ENCODE measurements at places on chromosomes 13 and 19.
A peak's percentile ranks its signal among the peaks of the same experiment; 100 is the strongest.

GRCh38 chr13:88622362-88622973, 951.3 kb downstream of the SLITRK5 start:
- DNase-seq: no peak

DNA sequence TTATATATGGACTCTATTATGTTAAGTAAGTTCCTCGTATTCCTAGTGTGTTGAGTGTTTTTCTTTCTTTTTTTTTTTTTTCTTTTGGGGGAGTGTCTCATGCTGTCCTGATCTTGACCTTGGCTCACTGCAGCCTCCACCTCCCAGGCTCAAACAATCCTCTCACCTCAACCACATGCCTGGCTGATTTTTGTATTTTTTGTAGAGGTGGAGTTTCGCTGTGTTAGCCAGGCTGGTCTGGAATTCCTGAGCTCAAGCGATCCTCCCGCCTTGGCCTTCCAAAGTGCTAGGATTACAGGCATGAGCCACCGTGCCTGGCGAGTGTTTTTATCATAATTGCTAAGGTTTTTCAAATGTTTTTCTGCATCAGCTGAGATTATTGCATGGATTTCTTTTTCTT, 10.7 kb upstream of the ZNF480 start:
- no peak for DNase-seq

DNA sequence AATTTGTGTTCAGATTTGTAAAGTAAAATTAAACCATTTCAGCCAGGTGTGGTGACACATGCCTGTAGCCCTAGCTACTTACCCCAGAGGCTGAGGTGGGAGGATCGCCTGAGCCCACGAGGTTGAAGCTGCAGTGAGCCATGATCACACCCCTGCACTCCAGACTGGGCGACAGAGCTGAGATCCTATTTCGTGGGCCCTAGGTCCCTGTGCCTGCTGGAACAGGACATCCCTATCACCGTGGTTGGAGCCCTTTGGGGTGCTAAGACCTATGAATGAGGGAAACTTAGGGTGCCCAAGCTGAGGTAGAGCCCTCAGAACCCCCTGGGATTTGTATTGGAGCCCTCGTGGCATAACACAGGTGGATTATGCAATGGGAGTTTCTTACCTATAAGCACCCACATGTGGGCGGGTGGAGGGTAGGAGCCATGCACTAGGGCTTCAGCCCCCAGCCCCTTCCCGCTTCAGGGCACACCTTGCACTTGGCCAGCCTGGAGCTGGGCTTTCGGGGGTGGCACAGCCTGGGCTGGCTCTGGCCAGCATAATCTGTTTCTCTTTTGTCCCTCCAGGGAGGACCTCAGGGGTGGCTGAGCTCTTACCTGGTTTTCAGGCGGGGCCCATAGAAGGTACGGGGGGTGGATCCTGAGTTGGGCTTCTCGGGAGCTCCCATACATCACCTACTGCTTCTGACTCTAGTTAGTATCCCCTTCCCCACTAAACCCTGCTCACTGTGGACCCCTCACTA, 7.2 kb upstream of the USF2 start:
- peak; percentile 29 for DNase-seq

DNA sequence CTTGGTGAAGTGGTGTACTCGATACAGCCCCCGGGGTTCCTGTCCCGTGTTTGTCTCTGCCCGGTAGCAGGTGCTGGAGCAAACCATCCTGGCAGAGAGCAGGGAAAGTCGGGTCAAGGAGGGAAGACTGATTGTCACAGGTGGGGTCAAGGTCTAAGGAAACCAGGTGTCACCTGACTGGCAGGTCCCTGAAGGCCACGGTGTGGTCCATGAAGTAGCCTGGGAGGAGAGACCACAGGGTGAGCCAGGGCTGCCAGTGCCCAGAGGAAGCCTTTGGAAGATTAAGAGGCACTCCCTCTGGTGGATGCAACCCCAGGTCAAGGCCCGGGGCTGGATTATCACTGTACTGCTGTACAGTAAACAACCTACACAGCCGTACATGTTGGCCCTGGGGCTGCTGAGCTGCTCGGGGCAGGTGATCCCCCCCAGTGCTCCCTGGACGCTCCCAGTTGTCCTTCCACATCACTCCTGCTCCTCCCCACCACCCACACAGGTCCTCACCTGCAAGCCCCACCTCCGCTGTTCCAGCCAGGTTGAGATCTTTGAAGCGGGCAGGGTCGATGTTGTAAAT, 6.0 kb upstream of the CCER2 start:
- DNase-seq: no peak

DNA sequence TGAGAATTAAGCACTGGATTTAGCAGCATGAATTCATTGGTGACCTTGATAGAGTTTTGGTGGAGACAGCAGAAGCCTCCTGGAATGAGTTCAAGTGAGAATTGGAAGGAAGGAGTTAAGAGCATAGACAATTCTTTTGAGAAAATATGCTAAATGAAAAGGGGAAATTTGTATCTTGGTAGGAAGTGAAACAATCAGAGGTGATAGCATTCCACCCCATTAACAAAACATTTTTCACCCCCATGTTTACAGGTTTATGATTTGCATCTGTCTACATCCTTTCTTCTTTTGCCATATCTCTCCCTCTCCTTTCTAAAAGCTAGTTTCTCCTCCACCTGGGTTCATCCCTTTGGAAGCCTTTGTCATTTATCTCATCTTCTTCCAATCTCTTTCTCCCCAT, 27.5 kb downstream of the LNX2 start:
- DNase-seq: no peak

- no peak for DNase-seq
Observed at GRCh38 chr19:39846678-39847486, 703 bp upstream of the FBL start.

DNA sequence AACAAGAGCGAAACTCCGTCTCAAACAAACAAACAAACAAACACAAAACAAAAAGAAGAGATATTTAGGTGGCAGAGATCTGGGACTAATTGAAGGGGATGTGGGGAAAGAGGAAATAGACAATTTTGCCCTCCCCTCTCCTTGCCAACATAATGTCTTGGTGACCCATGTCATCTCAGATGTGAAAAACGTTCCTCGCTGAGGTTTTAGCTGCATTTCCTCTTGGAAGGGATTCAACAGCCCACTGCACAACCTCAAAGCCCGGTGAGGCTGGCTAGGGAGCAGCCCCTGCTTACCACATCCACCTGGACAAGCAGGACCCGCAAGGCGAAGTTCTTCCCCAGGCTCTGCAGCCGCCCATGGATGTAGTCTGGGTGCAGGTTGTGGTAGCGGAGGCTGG, 4.9 kb downstream of the ERCC1 start:
- DNase-seq: no peak

GRCh38 chr13:104008541-104009435, 942.6 kb upstream of the SLC10A2 start:
- DNase-seq: no peak

DNA sequence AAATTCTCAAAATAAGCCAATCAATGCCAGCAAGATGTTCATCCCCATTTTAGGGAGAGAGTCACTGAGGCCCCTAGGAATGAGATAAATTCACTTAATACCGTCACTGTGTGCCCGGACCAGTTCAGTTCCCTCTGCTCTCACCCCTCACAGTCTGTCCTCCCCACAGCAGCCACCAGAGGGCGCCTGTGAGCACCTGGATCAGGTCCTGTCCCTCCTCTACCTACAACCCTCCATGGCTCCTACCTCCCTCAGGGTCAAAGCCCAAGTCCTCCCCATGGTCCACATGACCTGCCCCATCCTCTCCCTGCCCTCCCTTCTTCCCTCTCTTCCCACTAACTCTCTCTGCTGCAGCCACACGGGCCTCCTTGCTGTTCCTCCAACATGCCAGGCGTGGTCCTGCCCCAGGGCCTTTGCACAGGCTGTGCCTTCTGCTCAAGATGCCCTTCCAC, 42.0 kb upstream of the NFIC start:
- DNase-seq: peak; percentile 91

- DNase-seq: no peak
Observed at GRCh38 chr19:14127176-14127575, 9.2 kb downstream of the ASF1B start.

DNA sequence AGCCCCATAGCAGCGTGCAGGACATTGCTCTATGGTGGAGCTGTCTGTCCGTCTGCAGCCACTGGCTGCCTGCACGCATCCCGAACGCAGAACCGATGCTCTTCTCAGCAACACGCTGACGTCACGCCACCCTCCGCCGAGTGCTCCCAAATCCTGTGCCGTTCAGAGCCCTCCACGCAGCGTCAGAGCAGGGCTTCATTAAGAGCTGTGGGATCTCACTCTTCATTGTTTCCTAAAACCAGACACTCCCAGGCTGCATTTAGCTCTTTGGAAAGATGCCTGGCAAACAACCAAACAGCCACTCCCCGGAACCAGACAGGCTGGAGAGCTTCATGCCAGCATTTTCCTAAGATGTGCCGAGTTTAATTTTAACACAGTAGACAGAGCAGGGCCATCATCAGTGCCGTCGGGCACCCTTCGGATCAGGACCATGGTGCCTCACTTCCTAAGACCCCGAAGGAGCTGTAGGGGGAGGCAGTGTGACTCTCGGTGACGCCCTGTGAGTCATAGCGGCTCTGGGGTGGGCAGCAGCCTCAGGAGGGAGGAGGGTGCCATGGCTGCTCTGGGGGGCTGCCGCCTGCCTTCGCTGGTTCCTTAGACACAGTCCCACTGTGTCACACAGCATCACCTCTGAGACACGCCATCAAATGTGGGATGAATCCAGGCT, 131.5 kb upstream of the MCF2L start:
- DNase-seq: no peak

- DNase-seq: no peak
Observed at GRCh38 chr19:55646889-55647731, 902 bp upstream of the CCDC106 start.

DNA sequence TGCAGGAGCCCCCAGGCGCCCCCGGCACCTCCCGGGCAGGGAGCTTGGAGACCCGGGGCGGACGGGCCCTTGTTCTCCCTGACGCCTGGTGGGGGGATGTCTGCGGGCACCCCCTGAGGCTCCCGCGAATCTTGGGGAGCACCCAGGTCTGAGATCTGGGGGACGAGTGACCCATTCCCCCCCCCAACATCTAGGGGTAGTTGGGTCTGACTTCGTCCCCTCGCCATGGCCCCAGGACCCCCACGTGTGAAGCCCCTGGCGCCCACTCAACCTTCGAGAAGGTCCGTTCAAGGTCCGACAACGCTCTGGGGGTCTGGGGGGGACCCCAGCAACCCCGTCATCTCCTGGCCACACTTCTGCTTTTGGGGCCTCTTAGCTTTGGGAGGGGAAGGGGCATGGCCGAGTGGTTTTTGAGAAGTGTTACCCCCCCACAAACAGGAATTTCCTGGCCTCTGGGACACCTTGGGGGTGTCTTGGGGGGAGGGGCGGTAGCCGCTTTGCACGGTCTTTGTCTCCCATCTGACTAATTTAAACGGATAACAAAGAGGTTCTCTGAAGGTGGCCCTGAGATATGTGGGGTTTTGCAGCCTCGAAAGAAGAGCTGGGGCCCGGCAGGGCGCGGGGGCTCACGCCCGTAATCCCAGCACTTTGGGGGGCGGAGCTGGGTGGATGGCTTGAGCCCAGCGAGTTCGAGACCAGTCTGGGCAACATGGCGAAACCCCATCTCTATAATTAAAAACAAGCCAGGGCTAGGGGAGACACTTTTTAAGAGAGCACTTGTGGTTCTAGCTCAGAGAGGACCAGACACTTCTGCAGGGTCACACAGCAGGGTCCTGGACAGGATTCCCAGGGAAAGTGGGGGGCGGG, 608 bp downstream of the CNN2 start:
- DNase-seq: no peak

GRCh38 chr13:46666727-46667456, 113.9 kb downstream of the LRCH1 start:
- DNase-seq: no peak

GRCh38 chr19:42521346-42522030, 6.8 kb downstream of the CEACAM1 start:
- DNase-seq: no peak

GRCh38 chr13:75285310-75285709, 196.7 kb downstream of the TBC1D4 start:
- no peak for DNase-seq

DNA sequence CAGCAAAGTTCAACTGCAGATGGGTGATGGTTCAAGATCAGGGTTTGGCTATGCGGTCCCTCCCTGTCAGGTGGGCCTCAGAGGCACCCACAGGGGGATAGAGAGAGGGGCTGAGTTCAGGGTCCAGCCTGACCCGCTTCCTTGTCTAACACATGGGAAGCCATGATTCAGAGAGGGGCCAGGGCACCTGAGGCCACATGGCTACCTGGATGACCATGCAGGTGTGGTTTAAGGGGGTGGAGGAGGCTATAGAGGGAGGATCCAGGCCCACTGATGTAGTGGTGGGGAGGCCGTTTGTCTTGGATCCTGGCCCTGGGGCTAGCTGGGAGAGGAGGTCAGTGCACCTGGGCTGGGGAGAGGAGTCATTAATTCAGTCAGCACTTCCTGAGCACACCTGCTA, 56.7 kb downstream of the ZNF536 start:
- DNase-seq: no peak

- no peak for DNase-seq
Observed at GRCh38 chr13:106911020-106911419, 343.1 kb upstream of the ARGLU1 start.

- DNase-seq: no peak
Observed at GRCh38 chr19:10724573-10725071, 6.7 kb downstream of the DNM2 start.

- no peak for DNase-seq
Observed at GRCh38 chr19:9836021-9836420, 903 bp downstream of the PIN1 start.

DNA sequence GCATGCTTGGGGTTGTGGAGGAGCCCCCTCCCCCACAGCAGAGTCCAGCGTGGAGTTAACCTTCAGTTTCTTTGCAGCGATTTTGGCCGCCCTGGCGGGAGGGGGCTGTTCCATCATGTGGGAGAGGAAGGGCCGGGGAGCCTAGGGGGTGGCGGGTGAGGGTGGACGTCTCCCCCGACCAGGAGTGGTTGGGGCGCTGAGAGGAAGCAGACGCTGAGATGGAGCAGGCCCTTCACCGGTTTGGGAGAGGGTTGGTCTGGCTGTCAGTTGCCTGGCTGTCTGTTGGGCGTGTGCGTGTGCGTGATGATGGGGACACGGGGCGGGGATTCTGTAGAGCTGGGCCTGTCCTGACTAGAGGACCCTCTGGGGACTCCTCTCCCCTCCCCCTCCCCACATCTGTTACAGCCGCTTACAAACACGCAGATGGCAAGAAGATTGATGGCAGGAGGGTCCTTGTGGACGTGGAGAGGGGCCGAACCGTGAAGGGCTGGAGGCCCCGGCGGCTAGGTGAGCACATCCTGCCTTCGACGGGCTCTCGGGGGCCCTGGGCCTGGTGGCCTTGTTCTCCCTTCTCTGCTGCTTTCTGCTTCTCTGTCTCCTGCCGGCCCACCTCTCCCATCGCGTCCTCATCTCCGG, 9.8 kb upstream of the LIN7B start:
- no peak for DNase-seq

DNA sequence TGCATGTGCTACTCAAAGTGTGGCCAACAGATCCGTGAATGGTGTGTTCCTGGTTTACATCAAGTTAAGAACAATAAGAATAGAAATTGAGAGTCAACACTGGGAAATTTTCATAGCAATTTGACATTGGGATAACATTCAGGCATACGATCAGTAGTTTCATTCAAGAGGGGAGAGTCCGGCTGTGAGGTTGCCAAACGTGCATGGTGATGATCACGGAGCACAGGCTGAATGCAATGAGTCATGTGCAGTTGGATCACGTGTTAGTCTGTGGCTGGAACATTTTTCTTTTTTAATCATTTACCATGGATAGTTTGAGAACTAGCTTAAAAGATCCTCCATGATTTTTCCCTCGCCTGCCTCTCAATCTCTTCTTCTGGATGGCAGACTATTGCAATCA, 2.5 kb upstream of the DCT start:
- no peak for DNase-seq

Measured in activated CD4-positive, CD25-positive, alpha-beta regulatory T cell treated with anti-CD3 and anti-CD28 coated beads, Interleukin-2, amount 50 U/mL, for 72 hours (primary cell).